Activated naive CD4-positive, alpha-beta T cell treated with anti-CD3 and anti-CD28 coated beads, Interleukin-2, amount 10 ng/mL, durations not matched to agents 7 days and 5 days (primary cell): ENCODE measurements at places on chromosomes 13 and 19.
A peak's percentile ranks its signal among the peaks of the same experiment; 100 is the strongest.

DNA sequence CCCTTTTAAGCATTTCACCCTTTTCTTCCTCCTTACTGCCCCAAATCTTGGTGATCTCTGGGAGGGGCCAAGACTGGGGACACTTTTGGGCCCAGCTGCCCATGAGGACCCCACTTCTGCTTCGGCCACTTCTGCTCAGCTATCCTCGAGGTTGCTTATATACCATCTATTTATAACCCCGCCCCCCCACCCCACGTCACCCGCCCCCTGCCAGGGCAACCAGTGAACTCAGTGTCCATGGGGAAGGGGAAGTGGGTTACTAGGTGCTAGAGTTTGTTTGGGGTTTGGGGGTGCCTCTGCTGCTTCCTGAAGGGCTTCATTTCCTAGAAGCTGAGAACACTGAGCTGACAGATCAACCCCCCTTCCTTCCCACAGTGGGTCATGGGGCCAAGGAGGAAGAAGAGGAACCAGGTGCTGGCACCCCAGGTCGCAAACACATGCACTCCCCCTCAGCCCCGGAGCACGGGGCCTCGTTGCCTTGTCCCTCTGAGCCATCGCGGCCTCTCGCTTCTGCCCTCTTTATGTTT, 6.1 kb upstream of the ADGRE5 start:
- DNase-seq = peak; percentile 90

GRCh38 chr19:35045667-35046300, 4.3 kb downstream of the HPN start:
- DNase-seq = peak; percentile 71

- no peak for DNase-seq
Observed at GRCh38 chr19:31674503-31675192, 325.4 kb upstream of the TSHZ3 start.

DNA sequence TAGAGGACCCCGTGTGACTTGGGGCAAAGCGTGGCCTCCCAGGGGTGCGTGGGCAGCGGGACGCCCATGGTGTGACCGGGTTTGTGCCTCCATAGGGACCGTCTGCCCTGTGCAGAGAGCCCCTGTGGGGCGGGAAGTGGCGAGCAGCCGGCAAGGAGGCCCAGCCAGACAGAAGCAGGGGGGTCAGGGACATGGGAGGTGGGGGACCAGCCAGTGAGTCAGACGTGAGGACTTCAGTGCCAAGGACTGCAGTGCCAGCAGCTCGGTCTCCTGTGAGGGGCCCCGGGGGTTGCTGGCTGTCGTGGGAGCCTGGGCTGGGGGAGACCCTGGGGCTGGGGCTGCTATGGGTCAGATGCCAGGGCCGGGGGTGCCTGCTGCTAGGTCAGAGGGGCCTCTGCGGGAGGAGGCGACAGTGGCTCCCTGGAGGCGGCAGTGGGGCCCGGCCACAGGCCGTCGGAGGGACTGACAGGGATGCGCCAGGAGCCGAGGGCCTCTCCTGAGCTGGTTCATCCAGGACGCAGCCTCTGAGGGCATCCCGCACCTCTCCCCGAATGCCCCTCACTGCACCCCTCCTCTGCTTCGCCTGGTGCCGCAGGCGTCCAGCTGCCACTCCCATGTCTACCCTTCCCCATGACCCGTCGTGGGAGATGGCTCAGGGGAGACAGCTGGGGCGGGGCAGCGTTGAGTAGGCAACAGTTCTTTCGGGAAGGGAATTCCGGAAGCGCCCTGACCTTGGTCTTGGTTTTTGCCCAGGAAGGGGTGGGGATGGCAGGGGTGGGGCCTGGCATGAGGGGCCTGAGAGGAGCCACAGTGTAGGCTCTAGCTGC, 80.0 kb downstream of the KDM4B start:
- no peak for DNase-seq

DNA sequence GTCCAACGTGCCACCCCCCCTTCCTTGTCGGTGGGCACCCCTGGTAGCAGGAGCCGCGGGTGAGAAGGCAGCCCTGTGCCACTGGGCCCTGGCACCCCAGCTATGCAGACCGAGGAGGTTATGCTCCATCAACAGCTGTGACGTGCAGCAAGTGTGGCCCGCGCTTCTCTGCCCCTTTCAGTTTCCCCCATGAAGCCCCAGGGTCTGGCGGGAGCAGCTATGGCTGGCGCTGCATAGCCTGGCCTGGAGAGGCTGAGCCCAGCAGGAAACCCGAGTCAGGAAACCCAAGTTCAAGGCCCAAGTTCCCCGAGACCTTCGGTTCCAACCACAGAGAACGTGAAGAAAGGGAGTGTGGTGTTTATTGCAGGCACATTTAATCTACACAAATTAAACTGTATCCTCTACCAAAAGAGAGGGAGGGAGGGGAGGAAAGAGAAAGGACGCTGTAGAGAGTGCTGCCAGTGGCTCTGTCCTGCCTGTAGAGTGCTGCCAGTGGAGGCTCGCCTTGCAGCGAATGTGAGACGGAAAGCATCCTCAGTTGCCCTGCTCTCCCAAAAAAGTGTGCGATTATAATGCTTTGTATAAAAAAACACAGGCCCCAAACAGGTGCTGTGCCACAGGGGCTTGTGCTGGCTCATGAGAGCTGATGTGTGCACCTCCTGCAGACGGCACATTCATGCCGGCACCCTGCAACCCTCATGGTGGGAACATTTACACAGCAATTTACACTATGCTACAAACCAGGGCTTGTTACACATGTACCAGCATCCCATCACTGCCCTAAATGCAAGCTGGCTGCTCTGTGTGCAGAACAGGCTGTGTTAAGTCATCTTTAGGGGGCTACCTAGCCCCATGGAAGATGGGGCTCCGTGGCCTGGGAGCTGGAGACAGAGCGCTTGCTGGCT, 16.3 kb downstream of the POP4 start:
- DNase-seq = peak; percentile 48

DNA sequence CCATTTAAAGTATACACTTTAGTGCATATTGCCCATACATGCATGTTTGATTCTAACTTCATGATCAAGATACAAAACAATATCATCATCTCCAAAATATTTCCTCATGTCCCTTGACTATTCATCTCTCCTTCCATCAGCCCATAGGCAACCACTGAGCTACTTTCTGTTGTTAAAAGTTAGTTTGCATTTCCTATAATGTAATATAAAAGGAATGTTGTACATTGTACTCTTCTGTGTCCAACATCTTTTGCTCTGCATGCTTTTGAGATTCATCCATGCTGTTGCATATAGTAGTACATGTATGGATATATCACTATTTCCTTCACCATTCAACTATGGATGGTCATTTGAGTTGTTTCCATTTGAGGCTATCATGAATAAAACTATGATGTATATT, 74.7 kb downstream of the ITGBL1 start:
- DNase-seq = no peak

- no peak for DNase-seq
Observed at GRCh38 chr13:78657699-78658629, 991 bp downstream of the OBI1 start.

- no peak for DNase-seq
Observed at GRCh38 chr13:105213512-105213911, 1322.0 kb downstream of the EFNB2 start.

GRCh38 chr13:111398715-111399299, 78.4 kb downstream of the TEX29 start:
- peak; percentile 5 for DNase-seq

- no peak for DNase-seq
Observed at GRCh38 chr19:46731007-46731501, 14.1 kb upstream of the PRKD2 start.

DNA sequence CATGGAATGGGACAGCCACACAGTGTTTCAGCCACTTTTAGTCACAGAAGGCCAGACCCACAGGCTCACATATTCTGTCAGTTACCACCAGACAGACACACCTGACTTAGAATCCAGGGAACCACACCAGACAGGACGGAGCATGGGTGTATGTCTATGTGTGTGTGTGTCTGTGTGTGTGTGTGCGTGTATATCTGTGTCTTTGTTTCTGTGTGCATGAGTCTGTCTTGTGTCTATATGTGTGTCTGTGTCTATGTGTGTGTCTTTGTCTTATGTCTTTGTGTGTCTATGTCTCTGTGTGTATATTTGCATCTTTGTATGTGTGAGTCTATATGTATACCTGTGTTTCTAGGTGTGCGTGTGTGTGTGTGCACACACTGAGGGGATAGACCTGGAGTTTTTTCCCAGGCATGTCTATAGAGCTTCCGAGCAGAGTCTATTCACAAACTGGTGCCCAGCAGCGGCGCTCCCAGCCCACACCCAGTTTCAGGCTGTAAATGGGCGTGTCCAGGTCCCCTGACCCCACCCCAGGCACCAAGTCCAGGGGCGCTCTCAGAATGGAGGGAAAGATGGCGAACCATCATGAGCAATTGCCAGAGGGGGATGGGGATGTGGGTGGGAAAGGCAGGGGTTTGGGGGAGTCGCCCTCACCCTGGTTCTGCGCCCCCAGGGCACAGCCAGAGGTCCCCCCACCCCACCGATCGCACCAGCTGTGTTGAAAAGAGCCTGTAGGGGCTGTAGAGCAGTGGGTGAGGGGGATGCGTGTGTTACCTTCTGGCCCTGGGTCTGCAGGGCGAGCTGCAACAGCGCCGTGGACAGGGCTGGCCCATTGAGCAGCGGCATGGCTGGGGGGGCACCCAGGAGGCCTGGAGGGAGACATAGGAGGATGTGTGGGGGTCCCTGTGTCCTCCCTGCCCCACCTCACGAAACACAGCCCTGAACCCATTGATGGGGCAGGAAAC, 6.3 kb upstream of the FDX2 start:
- no peak for DNase-seq

GRCh38 chr19:38815059-38816001, 2.6 kb upstream of the LGALS4 start:
- no peak for DNase-seq

DNA sequence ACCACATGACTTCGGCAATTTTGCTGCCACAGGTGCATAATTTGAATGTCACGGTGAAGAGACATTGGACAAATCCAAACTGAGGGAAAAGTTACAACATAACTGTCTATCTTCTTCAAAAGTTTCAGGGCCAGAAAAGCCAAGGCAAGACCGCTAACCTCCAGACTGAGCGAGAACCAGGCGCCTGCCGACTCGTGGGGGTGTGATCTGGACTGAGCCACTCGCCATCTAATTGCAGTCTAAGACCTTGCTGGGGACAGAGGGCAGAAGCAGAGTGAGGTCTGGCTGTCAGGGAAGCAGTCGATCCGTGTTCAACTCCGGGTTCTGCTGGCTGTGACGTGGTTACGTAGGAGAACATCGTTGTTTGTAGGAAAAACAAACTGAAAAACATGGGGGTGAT, 88.6 kb downstream of the SPACA7 start:
- no peak for DNase-seq

DNA sequence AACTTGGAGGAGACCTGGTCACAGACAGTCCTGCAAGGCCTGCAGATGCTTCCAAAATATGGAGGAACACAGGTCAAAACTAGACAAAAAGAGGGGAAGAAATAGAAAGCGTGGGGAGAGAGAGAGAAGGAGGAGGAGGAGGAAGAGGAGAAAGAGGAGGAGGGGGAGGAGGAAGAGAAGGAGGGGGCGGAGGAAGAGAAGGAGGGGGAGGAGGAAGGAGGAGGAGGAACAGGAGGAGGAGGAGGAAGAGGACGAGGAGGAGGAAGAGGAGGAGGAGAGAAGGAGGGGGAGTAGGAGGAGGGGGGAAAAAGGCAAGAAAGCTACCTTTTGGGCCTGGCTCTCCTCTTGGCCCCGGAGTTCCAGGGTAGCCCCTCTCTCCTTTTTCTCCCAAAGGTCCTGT, 105.8 kb downstream of the COL4A1 start:
- DNase-seq = no peak

- DNase-seq = no peak
Observed at GRCh38 chr13:108574856-108575255, 54.6 kb upstream of the MYO16 start.

- DNase-seq = no peak
Observed at GRCh38 chr13:108049211-108049610, 166.1 kb downstream of the LIG4 start.

GRCh38 chr19:33447336-33448158, 74.0 kb downstream of the CEBPG start:
- DNase-seq = peak; percentile 15

GRCh38 chr13:113585896-113586295, 1.3 kb downstream of the TFDP1 start:
- peak; percentile 17 for DNase-seq

DNA sequence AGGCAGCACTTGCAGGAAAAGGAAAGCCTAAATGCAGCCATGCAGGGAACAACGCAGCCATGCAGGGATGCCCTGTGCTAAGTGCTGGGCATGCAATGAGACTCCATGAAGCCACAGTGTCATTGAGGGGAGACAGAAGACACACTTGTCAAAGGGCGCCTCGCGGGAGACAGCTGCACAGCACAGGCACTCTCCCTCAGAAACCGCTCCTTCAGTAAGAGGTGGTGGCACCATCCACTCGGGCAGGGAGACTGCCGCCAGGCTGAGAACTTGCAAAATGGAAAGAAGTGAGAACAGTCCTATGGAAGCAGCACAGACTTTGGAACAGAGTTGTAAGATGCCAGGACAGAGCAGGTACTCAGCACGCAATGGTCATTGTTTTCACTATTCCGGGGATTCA, 51.1 kb downstream of the GGACT start:
- DNase-seq = no peak

DNA sequence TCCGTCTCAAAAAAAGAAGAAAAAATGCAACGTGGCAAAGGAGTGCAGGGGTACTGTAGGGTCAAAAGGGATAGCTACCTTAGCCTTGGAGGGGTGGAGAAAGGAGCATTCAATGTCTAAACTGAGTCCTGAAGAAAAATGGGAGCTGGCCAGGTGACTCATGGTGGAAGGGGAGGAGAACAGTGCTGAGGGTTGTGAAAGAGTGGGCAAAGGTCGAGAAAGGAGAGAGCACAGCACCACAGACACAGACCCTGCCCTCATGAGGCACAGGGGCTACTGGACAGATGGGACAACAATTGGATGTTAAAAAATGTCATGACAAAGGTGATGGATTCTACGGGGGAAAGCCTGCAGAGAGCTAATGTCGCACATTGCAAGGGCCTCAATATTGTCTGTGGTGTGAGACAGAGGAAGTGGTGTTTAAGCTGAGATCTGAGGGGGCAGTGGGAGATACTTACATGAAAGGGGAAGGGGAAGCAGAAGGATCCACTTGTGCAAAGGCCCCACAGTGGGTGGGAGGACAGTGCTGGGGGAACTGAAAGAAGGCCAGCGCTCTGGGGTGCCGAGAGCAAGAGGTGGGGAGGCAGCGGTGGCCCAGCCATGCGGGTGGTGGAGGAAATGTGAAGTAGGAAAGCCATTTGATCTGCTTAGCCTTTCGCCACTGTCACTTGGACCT, 42.9 kb upstream of the URAD start:
- no peak for DNase-seq

DNA sequence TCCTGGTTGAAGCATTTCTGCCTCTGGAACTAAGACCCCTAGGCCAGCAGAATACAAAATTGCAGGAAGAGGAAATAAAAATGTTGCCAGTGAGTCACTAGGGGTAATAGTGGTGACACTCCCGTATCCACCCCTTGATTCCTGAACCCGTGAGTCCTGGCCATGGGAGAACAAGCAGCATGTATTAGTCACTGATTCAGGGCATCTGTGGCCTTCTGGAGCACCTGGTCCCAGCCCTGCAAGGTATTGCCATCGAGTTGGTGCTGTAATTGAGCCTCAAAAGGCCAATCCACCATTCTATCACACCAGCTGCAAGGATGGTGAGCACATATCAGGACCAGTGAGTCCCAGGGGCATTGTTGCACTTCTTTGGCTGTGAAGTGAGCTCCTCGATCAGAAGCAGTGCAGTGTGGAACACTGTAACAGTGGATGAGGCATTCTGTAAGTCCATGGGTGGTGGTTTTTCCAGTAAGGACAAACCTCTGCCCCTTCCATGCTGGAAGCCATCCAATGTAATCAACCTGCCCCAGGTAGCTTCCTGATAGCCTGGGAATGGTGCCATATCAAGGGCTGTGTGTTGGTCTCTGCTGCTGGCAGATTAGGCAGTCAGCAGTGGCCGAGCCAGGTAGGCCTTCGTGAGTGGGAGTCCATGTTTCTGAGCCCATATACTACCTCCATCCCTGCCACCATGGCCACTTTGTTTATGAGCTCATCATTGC, 39.6 kb downstream of the C1QTNF9 start:
- no peak for DNase-seq
